ENCODE measurements at places on chromosomes 12 and 14.
A peak's percentile ranks its signal among the peaks of the same experiment; 100 is the strongest.

GRCh38 chr14:96421236-96421635, 29.3 kb downstream of the AK7 start:
- DNase-seq, result no peak

DNA sequence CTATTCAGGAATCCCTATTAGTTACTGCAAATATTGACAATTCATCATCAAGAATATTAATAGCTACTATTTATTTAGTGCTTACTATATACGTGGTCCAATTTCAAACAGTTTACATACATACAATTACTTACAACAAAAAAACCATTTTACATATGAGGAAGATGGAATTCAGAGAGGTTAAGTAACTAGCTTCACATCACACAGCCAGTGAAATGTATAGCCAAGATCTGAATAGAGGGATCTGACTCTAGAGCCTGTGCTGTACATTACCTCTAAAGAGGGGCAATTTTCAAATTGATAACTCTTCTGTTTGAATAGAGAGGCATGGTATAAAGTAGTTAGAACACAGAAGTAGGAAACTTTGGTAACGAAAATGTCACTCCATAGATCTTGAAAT, 18.3 kb downstream of the SOX5 start:
- DNase-seq, result no peak

DNA sequence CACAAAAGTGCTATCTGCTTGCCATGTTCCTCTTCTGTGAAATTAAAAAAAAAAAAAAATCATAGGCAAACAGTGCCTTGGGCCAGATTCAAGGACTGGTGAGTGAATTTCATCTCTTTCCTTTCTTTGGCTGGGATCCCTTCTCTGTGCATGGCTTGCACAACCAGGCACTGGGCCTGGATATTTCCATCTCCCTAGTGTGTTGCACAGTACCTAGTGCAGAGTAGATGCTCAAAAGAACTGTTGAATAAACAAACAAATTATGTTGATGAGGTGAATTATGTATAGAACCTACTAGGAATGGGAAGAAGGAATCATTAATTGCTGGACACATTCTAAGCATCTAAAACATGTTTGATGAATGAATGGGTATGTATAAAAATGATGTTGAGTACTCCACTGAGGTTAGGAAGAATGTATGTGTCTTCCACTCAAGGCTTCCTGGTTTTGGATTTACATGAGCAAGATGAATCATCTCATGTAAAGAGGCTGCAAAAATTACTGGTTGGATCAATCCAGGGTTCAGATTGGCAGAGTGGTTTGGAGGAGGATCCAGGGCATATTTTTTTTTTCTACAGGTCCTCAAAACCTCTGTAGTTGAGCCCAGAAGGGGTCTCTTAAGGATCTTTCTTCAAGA, 93.2 kb downstream of the EMP1 start:
- no peak for DNase-seq

- DNase-seq, result no peak
Measured at GRCh38 chr14:34450958-34451357, 11.1 kb downstream of the SPTSSA start.

DNA sequence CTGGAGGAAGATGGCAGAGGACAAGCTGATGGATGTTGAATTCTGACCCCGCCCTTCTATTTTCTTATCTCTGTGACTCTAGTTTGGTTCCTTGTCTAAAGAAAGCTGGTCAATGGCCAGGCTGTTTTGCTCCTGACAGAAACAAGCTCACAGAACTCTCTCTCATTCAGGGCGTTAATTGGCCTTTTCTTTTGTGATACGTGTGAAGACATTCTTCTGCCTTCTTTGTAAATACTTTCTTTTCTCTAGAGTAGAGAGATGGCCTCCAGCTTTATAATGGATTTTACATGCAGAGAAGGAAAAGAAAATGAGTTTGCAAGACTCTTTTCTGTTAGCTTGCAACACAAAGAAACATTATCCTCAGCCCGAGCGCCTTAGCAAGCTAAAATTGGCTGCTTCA, 492.2 kb upstream of the CCDC196 start:
- no peak for DNase-seq

- no peak for DNase-seq
Measured at GRCh38 chr14:22487941-22488340, 101.1 kb downstream of the DAD1 start.

- no peak for DNase-seq
Measured at GRCh38 chr12:182381-182892, 31.5 kb downstream of the SLC6A12 start.

DNA sequence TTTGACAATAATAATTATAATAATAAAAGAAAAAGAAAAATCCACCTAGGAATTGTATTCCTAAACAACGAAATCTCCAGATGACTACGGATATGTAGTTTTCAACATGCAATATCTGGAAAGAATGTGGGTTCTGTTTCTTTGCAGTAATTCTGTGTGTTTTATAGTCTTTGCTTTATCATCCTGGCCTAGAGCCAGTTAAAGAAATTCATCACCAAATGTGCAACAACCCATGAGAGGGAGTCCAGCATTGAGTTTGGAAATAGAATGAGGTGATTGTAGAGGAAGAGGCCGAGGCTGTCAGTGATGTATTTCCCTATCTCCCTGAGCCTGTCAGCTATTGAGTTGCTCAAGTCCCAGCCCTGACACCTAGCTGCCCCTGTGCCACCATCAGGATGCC, 200.5 kb upstream of the DCN start:
- no peak for DNase-seq

- no peak for DNase-seq
Measured at GRCh38 chr14:83697099-83697498, 1832.8 kb upstream of the FLRT2 start.

GRCh38 chr12:19273482-19274330, 144.2 kb downstream of the PLEKHA5 start:
- DNase-seq, result peak; percentile 34

DNA sequence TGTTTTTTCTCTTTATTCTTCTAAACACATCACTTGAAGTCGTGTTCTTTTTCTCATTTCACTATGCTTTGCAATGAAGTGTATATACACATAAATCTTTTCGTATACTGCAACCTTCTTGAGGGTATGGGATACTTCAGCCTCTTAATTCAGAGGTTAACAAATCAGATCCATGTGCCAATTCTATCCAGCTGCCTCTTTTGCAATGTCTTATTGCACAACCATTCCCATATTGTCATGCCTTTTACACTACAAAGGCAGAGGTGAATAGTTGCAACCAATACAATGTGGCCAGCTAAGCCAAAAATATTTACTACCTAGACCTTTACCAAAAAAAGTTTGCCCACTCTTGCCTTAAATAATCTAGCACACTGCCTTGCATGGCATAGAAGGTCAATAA, 224.5 kb upstream of the FOXG1 start:
- no peak for DNase-seq

DNA sequence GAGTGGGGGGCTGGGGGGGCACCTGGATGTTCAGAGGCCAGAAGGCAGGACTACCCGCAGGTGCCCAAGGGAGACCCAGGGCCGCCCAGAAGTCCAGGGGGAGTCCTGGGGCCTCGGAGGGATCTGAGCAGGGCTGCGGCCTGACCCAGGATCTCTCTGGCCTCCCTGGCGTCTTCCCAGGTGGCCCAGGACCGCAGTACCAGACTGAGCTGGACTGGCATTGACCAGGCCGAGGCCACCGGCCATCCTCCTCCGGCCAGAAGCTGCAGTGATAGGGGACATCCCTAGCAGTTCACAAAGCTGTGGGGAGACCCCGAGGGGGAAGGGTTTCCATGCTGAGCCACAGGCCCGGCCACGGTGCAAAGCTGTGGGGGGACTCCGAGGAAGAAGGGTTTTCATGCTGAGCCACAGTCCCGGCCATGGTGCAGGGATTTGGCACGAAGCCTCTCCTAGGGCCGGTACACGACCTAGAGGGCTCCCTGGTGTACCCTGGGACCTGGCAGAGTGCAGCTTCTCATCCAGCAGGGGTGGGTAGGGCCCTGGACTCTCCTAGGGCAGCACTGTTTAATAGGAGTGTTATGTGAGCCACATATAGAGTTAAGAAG, 24.4 kb downstream of the FBRSL1 start:
- DNase-seq, result no peak

DNA sequence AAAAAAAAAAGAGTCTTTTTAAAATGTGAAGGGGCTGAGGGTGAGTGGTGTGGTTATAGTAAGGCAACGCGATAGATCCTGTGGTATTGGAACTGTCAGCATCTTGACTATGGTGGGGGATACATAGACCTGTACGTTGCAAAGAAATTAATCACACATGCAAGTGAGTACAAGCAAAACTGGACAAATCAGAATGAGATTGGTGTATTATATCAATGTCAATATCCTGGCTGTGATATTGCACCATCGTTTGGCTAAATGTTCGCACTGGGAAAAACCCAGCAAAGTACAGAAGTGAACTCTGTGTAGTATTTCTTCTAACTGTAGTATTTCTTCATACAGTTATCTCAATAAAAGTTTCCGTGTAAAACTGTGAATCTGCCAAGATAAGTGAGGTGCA, 67.9 kb downstream of the GCH1 start:
- no peak for DNase-seq

GRCh38 chr12:132834181-132834711, 5.6 kb upstream of the GOLGA3 start:
- no peak for DNase-seq

GRCh38 chr12:107560899-107561285, 124.7 kb upstream of the PWP1 start:
- DNase-seq, result no peak

GRCh38 chr12:127485528-127485927, 781.4 kb upstream of the TMEM132C start:
- DNase-seq, result no peak

GRCh38 chr14:73188501-73188911, 48.8 kb upstream of the PAPLN start:
- no peak for DNase-seq

DNA sequence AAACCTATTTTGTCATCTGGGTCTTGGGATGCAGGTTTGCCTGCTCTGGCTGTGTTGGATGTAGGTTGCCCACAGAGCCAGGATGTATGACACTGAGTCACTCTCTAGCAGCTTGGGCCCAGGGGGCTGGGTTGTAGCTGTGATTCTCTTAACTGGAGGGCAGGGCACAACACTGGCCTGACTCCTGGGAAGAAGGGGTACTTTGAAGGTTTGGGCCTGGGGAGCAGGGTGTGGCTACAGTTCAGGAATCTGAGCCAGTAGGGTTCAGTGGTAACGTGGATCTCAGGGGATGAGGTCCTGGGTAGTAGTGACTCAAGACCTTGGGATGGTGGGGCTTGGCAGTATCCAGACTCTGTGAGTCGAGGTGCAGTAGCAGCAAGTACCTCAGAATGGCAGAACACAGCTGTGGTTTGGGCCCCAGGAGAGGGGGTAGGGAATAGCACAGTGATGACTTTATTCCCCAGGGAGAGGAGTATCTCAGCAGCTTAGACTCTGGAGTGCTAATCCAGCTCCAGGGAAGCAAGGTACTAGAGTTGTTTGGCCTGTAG, 25.7 kb downstream of the TBC1D15 start:
- no peak for DNase-seq

GRCh38 chr14:33959692-33960151, 8.8 kb upstream of the EGLN3 start:
- DNase-seq, result no peak

DNA sequence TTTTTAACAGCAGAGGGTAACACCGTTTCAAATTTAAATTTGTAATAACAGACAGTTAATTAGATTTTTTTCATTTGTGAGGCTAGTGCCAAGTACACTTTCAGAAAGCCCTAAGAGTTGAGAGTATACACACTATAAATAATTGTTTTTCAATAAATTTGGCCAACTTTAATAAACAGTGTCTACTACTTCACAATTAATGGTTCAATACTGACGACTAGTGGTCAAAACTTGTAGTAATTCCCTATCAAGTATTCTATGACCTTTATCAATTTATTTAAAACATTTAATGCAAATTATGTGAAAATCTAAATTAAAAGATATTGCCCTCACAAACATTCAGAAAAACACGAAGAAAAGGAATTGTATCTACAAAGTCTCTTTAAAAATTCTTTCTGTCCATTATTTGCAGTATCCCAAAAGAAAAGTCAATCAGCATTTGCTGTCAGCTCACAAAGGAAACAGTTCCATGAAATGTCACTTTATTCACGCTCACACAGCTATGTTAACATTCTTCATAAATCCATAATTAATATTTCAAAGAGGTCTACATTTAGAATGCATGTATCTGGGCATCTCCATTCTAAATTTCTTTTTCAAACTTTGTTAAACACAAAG, 91.2 kb downstream of the CEP128 start:
- DNase-seq, result no peak

GRCh38 chr12:54378796-54379397, 5.6 kb downstream of the ZNF385A start:
- no peak for DNase-seq

GRCh38 chr14:68682166-68683103, 110.4 kb downstream of the ZFP36L1 start:
- DNase-seq, result no peak

DNA sequence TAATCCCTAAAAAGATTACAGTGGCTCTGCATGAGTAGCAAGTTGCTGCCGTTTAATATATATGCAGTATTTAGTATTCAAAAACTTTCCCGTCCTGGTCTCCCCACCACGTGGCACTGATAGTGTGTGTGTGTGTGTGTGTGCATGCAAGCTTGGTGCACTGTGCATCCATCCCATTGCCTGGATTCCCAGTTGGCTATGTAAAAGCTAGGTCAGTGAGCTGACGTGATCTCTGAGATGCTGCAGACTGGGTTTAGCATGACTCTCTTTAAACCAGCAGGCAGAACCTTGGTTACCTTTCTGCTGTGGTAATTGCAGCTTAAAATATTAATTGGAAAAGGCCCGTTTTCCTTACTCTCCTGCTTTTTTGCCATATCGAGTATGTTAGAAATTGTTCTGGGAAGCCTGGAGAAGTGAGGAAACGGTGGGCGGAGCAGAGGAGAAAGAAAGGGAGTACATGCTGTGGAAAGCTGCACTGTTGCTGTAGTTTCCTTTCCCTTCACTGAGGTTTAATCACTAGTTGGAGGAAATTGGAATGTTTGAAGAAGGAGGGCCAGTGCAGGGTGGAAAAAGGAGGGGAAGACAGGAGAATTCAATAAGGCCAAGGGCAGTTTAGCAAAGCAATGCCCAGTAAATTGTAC, 4.0 kb upstream of the CNTN1 start:
- DNase-seq, result no peak

- DNase-seq, result peak; percentile 6
Measured at GRCh38 chr12:49838973-49839633, 3.8 kb downstream of the BCDIN3D start.

Measured in T-helper 2 cell (primary cell).